ENCODE measurements at places on chromosomes 7 and 10.

DNA sequence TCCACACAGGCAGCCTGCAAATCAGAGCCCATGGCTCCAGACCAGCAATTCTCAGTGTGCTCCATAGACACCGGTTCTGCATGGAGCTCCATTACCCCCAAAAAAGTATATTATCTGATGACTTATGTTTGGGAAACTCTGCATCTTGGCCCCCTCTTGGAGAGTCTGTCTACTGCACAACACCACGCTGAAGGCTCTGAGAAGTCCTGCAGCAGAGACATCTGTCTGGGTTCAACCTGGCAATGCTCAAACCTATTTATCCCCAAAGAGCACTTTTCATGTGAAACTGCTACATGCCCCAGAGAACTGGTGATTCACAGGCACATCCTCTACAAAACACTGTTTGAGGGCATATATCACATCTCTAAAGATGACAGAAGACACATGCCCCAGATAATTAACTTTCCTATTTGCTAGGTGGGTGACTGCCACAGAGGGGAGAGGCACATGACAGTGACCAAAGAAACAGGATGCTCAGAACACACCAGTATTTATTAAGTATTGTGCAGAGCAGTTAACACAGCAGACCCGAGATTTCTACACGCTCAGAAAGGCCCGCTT is 83.8 kb downstream of the DLG5 start:
- no peak for DNase-seq

- DNase-seq, result no peak
These were observed 16.0 kb downstream of the FZD1 start for GRCh38 chr7:91280185-91280584.

DNA sequence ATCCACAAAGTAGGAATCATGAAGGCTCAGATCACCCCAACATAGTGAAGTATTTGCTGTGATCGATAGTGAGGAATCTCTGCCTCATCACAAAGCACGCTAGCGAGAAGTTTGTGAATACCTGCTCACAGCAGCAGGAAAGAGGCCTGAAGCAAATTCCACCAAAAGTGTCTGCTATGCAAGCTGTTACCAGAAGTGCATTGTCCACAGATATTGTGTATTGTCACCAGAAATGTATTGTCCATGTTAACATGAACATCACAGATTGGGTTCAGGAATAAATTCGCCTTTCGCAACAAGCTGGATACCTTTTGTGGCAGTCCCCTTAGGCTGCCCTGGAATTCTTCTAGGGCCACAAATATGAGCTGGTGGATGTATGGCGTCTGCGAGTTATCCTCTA is 127.9 kb downstream of the MARCHF5 start:
- no peak for DNase-seq

DNA sequence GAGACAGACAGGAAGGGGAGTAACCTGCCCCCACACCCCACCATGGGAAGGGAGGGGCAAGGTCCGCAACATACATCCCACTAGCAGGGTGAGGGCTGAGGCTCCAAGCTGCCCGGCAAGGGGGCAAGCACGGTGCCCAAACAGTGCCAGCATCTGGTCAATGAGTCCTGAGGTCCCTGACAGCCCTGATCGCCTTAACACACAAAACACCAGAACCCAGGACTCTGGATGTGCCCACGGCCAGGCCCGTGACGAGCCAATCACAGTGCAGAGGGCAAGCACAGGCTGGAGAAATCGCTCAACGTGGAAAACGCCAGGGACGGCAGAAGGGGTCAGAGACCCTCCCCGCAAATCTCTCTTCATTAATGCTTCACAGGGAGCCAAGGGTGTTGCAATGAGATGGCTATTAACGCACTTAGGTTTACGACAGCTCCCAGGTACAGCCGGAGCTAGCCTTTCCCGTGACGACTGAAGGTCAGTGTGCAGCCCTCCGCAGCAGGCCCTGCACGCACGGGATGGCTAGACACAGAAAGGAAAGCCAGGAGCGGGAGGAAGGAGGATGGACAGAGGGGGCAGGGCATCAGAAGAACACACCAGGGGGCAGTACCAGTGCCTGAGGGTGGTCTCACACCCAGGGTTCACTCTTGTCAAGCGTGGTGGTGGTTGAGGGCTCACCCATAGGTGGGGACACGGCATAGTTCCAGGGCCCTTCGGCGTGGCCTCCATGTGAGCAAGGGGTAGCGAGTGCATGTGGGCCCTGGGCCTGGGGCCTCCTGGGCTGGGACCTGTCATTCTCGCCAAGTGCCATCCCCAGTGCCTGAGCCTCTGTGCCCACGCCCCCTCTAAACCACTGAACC is 220.5 kb downstream of the MAD1L1 start:
- no peak for DNase-seq

All from AG08395 (cell line).